NCI-H2171 (cell line): ENCODE measurements at places on chromosomes 3 and 15.
A peak's percentile ranks its signal among the peaks of the same experiment; 100 is the strongest.

DNA sequence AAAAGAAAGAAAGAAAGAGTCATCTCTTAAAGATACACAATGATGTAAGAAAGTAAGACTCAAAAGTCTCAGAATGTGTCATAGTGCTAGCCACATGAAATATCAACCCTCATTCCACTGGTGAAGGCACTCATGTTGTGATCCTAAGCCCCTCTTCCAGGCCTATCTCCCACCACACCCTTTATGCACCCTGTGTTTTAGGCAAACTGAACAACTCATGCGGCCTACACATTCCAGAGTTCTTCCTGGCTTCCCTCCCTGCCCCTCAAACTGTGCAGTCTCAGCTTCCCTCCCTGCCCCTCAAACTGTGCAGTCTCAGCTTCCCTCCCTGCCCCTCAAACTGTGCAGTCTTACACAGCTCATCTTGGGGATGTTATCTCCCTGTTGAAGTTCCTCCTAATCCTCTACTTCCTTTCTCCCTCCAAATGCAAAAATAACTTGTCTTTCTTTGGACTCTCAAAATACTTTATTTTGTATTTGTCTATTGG, 69.0 kb upstream of the FNDC3B start:
- DNase-seq: no peak

DNA sequence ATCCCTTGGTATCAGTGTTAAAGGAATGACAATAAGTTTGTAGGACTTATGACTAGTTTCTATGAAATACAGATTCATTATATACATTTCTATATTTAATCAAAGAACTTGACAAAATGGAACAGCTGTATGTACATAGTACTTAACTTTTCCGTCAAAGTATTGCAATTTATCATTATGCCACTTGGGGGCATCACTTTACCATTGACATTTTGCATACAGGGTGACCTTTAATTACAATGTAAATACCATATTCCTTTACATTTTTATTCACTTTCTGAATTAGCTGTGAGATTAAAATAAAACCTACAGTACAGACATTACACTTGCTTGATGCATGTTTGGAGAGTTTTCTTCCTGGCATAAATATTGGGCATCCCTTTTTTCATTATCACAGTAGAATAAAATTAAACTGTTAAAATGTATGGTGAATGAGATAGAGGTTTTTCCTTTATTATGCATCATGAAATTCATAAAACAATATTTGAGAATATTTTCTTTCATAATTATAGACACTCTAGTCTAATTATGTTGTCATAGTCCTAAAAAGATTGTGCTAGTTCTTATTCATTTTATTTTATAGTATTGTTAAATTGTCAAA, 6.9 kb downstream of the NEK11 start:
- DNase-seq: peak; percentile 18

GRCh38 chr3:69079269-69080159, 651 bp downstream of the UBA3 start:
- DNase-seq: no peak

DNA sequence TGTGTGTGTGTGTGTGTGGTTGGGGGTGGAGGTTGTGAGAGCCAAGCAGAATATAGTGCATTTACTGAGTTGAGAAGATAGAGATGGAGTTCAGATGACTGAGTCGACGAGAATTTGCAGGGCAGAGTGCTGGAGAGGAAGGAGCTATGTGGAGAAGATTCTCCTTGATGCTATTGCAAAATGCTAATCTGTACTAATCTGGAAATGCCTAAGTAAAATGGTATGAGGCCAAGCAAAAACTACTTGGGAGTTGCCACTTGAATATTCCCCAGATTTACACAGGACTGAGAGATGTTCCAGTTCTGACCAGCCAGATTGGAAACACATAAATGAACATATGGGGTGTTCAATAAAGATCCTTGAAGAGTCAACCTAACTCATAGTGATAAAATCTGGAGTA, 316.4 kb downstream of the NSUN3 start:
- no peak for DNase-seq

- DNase-seq: no peak
Measured at GRCh38 chr3:143247073-143247472, 127.5 kb downstream of the CHST2 start.

DNA sequence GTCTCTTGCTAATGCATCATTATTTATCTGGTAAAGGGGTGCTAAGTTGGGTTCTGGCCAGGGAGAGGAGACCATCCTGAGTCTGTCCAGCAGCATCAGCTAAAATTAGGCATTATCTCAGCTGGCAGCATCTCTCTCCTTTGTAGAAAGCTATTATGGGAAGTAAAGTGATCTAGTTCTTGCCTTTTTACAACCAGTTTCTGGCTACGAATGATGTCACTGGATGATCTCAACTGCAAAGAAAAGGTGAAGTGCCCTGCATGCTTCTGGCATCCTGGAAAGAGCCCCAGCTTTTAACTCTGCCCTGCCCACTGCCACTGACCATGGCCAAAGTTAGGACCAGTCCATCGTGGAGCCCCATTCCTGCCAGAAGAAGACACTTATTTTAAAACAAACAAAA, 37.1 kb upstream of the IL12A start:
- no peak for DNase-seq

DNA sequence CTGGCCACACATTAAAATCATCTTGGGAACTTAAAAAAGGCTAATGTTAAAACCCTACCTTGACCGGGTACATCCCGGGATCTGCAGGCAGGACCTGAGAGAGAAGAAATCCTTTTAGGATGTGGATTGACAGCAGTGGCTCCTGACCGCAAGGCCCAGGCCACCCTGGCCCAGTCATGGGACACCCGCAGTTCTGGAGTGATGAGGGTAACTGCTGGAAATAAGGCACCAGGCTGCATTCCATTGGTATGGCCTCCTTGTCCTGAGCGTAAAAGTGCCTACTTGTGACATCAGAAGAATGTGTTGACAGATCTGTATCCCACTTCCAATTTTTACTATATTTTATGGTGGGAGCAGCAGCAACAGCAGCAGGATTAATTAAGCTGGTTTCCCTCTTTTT, 63.4 kb upstream of the GSK3B start:
- no peak for DNase-seq

DNA sequence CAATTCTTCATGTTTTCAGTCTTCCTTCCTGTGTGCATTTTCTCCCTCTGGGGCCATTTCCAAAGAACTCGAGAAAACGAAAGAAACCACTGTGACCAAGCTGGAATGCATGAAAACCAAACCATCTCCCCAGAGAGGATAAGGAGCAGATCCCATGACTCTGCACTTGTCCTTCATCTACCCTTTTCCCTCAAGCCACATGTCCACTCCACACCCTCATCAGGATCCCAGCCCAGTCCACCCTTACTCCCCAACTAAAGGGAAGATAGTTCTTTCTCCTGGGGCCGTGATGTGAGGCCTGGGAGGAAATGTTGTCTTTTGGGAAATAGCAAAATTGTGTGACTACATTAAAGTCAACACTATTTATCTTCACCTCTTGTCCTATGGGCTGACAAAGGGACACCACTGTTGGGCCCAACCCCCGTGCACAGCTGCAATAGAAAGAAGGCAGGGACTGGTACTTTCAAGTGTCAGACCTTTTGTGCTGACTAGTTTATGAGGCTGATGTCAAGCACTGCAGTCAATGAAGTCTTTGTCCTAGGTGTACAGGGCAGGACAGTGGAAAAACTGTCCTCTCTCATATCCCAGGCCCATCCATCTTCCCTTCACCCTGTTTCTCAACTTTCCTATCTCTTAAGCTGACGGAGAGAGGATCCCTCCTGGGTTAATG, 487.1 kb upstream of the NR2F2 start:
- no peak for DNase-seq

GRCh38 chr3:49349348-49350114, 8.6 kb downstream of the GPX1 start:
- no peak for DNase-seq

DNA sequence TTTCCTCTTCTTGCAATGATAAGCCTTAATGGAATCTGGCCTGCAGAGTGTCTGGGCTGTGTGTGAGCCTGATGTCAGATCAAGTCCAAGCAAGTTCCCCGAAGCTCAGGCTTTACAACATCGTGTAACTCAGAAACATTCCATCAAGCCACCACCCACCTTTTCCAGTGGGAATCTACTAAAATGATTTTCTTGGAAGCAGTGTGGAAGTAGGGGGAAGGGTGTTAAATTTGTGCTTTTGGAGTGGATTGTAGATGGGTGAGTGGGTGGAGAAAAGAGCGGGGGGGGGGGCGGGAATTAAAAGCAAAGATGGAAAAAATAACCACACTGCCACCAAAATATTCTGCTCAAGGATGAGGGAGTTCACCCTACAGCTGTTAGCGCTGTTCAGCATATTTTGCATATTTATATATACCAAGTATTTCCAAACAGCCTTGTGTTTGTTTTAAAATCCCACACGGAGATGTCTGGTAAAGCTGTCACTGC, 53.6 kb downstream of the VGLL3 start:
- no peak for DNase-seq

GRCh38 chr15:70451821-70452653, 311.3 kb downstream of the UACA start:
- no peak for DNase-seq

- DNase-seq: no peak
Measured at GRCh38 chr3:57792198-57792597, 36.1 kb downstream of the SLMAP start.

DNA sequence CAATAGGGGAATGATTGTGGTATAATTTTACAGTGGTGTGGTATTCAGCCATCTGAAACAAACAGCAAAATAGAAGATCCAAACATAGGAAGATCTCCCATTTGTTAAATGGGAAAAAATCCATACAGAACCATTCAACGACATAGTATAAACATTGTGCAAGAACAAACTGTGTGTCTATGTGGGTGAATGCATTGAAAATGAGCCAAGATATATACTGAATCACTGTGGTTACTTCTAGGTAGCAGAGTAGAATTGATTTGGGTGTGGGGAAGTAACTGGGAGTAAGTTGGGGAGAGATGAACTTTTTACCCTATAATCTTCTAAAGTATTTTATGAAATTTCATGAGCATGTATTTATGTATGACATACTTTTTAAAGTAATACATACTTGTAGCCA, 123.1 kb upstream of the UMPS start:
- DNase-seq: no peak

- DNase-seq: peak; percentile 98
Measured at GRCh38 chr15:75450307-75451201, 936 bp downstream of the SIN3A start.

GRCh38 chr3:102092617-102093466, 243.5 kb downstream of the NFKBIZ start:
- no peak for DNase-seq

DNA sequence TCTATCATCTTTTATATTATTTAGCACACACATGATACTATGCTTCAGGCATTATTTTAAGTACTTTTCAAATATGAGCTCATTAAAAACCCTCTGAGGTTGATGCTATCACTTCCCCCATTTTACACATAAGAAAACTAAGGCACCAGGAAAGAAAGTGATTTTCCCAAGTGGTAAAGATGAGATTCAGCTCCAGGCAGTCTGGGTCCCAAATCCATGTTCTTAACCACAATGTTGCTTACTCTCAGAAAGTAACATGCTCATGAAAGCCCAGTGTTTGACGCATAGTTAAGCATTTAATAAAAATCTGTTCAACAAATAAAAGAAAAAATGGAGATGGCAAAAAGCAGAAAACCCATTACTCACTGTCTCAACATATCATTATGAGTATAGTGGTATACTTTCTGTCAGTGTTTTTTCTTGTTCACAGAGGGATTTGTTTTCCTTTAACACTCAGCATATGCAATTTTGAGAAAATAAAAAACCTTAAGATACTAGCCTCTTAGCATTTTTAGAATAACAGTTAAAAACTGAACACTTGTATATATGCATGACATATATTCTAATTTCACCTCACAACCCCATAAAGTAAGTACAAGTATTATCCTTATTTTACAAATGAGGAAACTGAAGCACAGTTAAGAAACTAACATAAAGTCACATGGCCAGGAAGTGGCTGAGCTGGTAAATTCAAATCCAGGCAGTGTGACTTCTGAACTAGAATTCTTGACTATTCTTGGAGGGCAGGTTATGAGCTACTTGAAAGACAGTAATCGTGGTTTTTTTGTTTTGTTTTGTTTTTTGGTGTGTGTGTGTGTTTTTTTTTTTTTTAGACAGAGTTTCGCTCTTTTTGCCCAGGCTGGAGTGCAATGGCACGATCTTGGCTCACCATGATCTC, 10.4 kb downstream of the PEAK1 start:
- no peak for DNase-seq

DNA sequence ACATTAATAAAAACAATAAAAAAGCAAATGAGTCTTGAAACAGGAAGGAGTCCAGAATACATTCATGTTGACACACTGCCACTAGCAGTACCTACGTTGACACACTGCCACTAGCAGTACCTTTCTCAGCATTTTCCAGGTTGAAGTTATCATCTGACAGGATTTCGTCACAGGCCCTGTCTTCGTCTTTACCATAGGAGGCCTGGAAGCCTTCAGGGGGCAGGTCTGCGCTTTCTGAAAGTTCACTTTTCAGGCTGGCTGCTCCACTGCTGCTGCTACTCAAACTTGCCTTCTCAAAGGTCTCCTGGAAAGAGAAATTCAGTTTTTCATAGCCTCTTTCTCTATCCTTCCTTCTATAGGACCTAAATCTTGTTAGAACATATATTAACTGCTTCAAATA, 194.7 kb downstream of the NEK10 start:
- DNase-seq: no peak

GRCh38 chr3:108346301-108347227, 50.2 kb downstream of the HHLA2 start:
- no peak for DNase-seq

GRCh38 chr3:52268036-52268435, 10.4 kb downstream of the WDR82 start:
- DNase-seq: no peak

- no peak for DNase-seq
Measured at GRCh38 chr15:70518201-70519003, 245.0 kb downstream of the UACA start.

GRCh38 chr3:47270526-47270925, 12.1 kb downstream of the KIF9 start:
- DNase-seq: no peak

- DNase-seq: no peak
Measured at GRCh38 chr3:114445233-114445632, 151.4 kb downstream of the TIGIT start.

GRCh38 chr15:89660556-89660955, 5.3 kb upstream of the KIF7 start:
- no peak for DNase-seq

GRCh38 chr15:69450968-69451695, 1.5 kb upstream of the RPLP1 start:
- no peak for DNase-seq
